Suppressor macrophage (primary cell): ENCODE measurements at places on chromosomes 16 and 17.

DNA sequence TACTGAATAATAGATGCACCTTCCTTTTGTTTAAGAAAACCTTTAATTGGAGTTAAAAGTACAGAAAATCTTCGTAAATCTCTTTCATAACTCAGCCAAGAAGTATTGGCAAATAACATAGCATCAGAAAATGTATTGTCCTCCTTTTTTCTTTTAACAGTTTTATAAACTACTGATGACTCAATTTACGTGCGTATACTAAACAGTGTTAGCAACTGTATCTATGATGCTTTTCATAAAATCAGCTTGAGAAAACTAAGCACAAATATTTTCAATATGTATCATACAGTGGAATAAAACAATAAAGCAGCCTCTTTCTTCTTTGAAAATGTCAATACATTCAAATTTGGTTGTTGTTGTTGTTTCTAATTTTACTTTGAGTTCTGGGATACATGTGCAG is 88.6 kb downstream of the STXBP4 start:
- no peak for DNase-seq

DNA sequence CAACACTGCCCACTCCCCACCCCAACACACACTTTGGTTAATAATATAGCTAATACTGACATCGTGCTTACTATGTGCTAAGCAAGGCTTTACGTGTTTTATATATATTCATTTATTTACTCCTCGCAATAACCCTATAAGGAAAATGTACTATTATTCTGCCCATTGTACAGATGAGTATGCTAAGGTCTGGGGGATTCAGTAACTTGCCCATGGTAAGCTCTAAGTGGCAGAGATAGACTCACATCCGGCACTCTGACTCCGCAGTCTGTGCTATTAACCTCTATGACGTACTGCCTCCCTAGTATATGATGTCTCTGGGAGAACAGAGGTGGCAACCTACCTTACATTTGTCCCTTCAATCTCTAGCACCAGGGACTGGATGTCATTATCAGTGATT is 12.7 kb downstream of the CFAP20 start:
- no peak for DNase-seq

GRCh38 chr17:17667947-17668346 is 13.3 kb upstream of the RAI1 start:
- no peak for DNase-seq

DNA sequence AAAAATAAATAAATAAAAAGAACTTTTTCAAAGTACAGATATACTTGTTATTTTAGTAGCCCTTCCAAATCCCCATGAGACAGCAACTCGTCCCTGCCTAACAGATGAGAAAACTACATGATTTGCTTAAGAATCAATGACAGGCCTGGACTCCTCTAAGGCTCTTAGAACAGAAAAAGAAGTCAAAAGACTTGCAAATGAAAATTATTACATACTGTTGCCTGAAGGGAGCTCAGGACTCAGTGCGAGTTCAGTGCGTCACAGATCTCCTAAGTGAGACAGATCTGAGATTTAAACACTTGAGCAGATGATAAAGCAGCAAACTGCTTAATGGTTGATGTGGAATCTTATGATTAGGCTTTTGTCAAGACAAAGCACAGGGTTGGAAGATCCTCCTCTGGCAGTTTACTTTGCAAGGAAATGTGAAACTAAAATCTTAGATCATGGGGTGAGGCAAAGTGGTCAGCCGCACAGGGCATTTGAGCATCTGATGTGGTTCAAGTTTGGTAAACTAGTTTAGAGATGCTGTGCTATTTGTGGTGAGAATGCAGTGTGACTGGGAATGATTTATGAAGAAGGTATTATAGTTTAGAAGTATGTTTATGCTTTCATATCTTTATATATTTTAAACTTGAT is 138.1 kb downstream of the TRIM37 start:
- no peak for DNase-seq

- DNase-seq = peak; percentile 60
Observed at GRCh38 chr16:70432356-70432722, 6.6 kb downstream of the ST3GAL2 start.

GRCh38 chr16:2022723-2023091 is 3.1 kb downstream of the NPW start:
- peak; percentile 38 for DNase-seq

GRCh38 chr17:40015005-40015997 is at the start of gene CSF3:
CSF3 (plus strand) TSS chr17:40015440; CDS start chr17:40015475, 35 bp downstream.
- DNase-seq = peak; percentile 36
